ENCODE measurements at places on chromosomes 5 and 9.

DNA sequence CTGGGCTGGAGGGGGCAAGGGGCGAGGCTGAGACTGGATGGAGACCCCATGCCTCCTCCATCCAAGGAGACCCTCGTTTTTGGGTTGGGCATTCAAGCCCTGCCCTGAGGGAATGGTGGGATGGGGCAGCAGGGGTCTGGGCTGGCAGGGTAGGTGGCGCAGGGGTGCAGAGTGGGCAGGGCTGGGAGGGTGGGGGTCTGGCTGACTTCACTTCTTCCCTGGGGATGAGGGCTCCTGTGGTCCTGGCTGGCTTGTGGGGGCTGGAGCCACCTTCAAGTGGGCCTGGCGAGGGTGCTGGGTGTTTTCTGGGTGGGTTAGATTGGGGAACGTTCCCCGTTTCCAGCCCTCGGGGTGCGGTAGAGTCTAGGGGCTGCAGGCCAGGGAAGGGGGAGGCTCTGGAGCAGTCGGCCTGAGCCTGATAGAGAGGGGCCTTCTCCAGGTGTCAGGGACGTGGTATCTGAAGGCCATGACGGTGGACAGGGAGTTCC lies 412 bp downstream of the LCN1 start:
- ATAC-seq = no peak

GRCh38 chr9:98290411-98290810 lies 35.0 kb upstream of the TBC1D2 start:
- ATAC-seq = no peak

GRCh38 chr5:73759771-73760170 lies 133.8 kb downstream of the ARHGEF28 start:
- no peak for ATAC-seq

DNA sequence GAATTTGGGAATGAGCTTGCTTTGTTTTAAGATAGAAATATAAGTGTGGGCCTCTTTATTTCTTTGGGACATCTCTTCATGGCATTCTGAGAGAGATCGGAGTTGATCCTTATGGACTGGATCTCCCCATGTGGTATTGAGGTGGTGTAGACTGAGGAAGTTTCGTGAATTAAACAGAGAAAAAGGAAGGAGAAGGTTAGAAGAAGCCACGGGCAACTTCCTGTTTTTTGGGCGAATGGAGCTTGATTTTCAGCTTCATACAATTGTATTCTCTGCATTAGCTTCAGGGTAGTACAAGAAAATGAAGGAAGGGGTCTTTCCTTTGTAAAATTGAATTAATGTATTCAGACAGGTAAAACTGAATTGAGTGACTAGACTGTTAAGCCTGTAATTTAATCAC lies 70.5 kb upstream of the HMHB1 start:
- no peak for ATAC-seq

DNA sequence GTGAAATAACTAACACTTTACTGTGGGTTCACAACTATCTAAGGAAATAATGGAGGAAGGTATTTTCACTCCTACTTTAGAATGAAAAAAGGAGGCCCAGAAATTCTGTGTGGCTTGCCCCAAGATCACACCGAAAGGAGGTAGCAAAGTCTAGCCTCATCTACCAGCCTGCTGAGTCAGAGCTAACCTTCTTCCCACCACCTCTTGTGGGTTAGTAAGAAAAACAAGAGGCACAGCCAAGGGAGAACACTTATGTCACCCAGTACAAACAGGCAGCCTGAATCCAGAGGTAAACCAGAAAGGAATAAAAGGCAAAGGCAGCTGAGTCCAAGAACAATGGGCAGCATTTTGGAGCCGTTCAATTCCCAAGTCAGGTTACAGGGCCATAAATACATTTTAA lies 91.9 kb upstream of the RASEF start:
- ATAC-seq = no peak

- no peak for ATAC-seq
Observed at GRCh38 chr5:156367597-156367996, 40.6 kb downstream of the SGCD start.
